ENCODE measurements at places on chromosomes 7 and 10.
A peak's percentile ranks its signal among the peaks of the same experiment; 100 is the strongest.

- no peak overlapping the region for H3K4me3 ChIP-seq
- no peaks in the 10 kb centered on the region for H3K4me1 ChIP-seq
- no peaks in the 10 kb centered on the region for H3K27me3 ChIP-seq
- no peaks in the 10 kb centered on the region for H3K36me3 ChIP-seq
- no peak for DNase-seq
- H3K27ac ChIP-seq = no peak overlapping the region
Observed at GRCh38 chr7:140592964-140593671, 47.5 kb downstream of the DENND2A start.

DNA sequence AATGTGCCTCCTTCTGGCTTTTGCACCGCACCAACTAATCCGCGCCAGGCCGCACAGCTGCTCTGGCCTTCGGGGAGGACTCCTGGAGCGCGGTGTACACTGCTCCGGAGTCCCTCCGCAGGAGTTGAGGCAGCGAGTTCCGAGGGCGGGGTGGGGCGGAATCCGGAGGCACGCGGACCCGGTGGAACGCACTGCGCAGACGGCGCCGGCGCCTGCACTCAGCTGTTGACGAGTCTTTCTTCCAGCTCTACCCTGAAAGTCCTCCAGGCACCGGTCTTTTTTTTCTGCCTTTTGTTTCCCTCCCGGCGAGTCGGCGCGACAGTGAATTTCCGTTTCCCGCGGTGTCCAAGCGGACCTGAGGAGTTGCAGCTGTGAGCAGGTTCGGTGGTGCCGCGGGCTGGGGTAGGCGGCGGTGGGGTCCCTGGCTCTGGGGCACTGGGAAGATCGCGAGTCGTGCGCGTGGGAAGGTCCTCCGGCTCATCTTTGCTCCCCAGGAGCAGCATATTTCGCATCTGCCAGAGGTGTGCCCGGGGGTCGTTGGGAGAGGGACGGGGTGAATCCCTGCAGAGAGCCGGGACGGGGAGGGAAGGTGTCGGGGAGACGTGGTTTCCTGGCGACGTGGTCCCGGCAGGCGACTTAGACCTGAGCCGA lies 44.1 kb downstream of the SFTPD start:
- no peaks in the 10 kb centered on the region for H3K36me3 ChIP-seq
- H3K27ac ChIP-seq = no peak overlapping the region
- peak; percentile 78 for DNase-seq
- no peaks in the 10 kb centered on the region for H3K4me1 ChIP-seq

DNA sequence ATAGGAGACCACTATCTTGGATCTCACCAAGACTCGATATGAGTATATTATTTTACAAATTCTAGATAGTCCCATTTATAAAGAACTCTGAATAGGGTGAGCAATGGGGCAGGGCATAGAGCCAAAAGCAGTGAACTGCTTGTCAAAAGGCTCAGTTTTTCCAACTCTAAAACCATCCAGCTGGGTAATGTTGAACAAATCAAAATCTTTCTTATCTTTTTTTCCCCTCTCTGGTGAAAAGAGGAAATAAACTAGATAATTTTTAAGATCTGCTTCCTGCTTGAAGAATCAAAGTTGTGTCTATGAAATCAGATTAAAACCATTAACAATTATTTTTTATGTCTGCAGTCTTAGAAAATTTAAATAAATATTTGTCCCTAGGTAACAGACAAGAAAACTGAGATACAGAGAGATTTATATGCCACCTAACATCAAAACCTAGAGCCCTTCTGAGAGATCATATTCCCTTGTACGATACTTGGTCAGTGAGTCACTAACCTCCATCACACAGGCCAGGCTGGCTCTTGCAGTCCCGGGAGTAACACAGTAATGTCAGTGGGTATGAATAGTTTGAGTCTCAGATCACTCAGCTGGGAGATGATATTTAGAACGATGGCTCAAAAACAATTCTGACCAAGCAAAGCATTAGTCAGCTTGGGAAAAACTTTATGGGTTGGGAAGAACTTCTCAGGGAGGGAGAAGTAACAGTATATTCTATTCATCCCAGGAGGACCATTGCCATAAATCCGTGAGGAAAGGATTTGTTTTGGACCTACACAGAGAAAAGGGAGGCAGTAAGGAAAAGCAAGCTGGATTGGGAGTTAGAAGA lies 178.8 kb downstream of the REEP3 start:
- H3K27me3 ChIP-seq = no peaks in the 10 kb centered on the region
- H3K4me3 ChIP-seq = no peak overlapping the region
- no peaks in the 10 kb centered on the region for H3K36me3 ChIP-seq

DNA sequence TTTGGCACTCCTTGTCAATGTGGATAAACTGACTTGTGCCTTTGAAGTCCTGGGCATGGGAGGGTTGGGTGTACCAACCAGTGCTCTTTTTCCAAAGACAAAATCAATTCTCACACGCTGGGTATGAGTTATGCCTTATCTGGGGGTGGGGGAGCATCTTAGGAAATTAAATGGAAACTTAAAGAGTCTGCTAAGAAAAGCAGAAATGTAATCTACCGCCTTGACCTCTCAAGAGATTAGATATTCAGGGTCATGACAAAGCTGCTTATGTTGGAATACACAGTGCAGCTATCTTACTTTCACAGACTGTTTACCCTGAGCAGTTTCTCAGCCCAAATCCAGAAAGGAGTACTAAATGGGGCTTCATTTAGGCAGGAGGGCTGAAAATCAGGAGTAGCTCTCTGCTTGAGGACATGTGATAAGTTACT lies 2.6 kb downstream of the MEST start:
- H3K4me3 ChIP-seq = no peak overlapping the region
- no peak overlapping the region for H3K27ac ChIP-seq
- DNase-seq = no peak
- no peaks in the 10 kb centered on the region for H3K4me1 ChIP-seq

GRCh38 chr7:77903597-77903996 lies 105.0 kb downstream of the PHTF2 start:
- no peaks in the 10 kb centered on the region for H3K36me3 ChIP-seq
- no peak overlapping the region for H3K27ac ChIP-seq
- H3K4me1 ChIP-seq = no peaks in the 10 kb centered on the region
- DNase-seq = no peak

DNA sequence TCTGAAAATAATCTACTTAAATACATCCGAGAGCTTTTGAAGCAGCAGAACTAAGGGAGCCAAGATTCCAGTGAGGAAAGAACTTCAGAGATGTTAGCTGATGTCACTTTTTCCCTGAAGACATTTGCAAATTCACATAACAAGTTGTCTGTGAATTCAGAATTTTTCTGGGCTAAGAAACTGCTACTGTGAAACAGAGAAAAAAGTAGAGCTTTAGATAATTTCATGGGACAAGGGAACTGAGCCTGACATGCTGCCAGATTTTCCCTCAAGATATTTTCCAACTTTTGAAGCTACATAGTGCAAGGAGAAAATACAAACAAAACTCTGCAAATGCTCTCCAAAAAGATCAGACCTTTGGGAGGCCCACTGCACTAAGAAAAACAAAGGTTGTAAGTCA lies 484.2 kb downstream of the ANKRD7 start:
- H3K4me1 ChIP-seq = no peaks in the 10 kb centered on the region
- DNase-seq = no peak
- no peak overlapping the region for H3K4me3 ChIP-seq
- no peaks in the 10 kb centered on the region for H3K27me3 ChIP-seq

- H3K36me3 ChIP-seq = no peaks in the 10 kb centered on the region
- no peaks in the 10 kb centered on the region for H3K4me1 ChIP-seq
- DNase-seq = no peak
- H3K27ac ChIP-seq = no peak overlapping the region
- H3K4me3 ChIP-seq = no peak overlapping the region
- H3K27me3 ChIP-seq = no peaks in the 10 kb centered on the region
Observed at GRCh38 chr10:35363587-35363986, 27.3 kb downstream of the CCNY start.

GRCh38 chr10:17488848-17489247 lies 34.5 kb upstream of the ST8SIA6 start:
- no peak overlapping the region for H3K27ac ChIP-seq
- H3K4me1 ChIP-seq = no peaks in the 10 kb centered on the region
- no peaks in the 10 kb centered on the region for H3K36me3 ChIP-seq
- no peak overlapping the region for H3K4me3 ChIP-seq
- no peak for DNase-seq

- no peak for DNase-seq
- H3K27ac ChIP-seq = no peak overlapping the region
- no peaks in the 10 kb centered on the region for H3K27me3 ChIP-seq
- no peak overlapping the region for H3K4me3 ChIP-seq
- H3K36me3 ChIP-seq = no peaks in the 10 kb centered on the region
Observed at GRCh38 chr7:64946772-64947171, 43.7 kb downstream of the ZNF273 start.

GRCh38 chr10:115417585-115418265 lies 324.6 kb downstream of the ATRNL1 start:
- no peaks in the 10 kb centered on the region for H3K4me1 ChIP-seq
- H3K36me3 ChIP-seq = no peaks in the 10 kb centered on the region
- peak; percentile 21 for DNase-seq
- no peaks in the 10 kb centered on the region for H3K27me3 ChIP-seq

- no peak for DNase-seq
- H3K27ac ChIP-seq = no peak overlapping the region
- no peak overlapping the region for H3K4me3 ChIP-seq
- H3K27me3 ChIP-seq = no peaks in the 10 kb centered on the region
Observed at GRCh38 chr10:68053553-68053952, 21.5 kb downstream of the HERC4 start.

DNA sequence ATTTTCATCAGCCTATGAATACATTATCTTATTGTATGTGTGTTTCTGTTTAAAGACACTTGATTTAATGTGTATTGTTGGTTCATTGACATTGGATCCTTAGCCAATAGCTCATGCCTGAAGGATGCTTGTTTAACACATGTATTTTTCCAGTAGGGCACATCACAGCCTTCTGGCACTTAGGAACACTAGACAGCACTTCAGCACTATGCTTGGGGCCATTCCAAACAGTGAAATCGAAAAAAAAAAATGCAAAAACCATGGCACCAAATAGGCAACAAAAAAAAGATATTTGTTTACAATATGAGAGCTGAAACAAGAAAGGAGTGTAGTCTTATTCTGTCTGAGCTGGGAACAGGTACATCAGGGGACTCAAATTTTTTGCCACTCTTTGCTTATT lies 262.8 kb downstream of the SLC25A13 start:
- no peak overlapping the region for H3K27ac ChIP-seq
- H3K36me3 ChIP-seq = no peaks in the 10 kb centered on the region
- no peaks in the 10 kb centered on the region for H3K4me1 ChIP-seq
- DNase-seq = no peak

DNA sequence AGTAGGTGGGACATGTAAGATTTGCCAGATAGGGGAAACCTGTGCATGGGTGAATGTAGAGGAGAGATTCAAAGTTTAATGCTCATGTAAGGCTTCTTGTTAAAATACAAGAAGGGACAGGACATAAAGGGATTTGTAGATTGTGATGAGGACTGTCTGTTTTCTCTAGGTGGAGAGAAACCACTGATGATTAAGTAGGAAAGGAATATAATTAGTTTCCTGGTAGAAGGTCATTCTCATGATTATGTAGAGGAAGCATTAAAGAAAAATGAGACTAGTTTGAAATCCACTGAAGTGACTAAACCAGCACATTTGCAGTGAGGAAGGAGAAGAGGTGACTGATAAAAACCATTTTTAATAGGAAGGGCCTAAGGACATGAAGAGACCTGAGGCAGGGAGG lies 19.6 kb upstream of the MACC1 start:
- H3K27me3 ChIP-seq = peaks cover 2% of the 10 kb centered on the region
- H3K4me1 ChIP-seq = no peaks in the 10 kb centered on the region
- no peaks in the 10 kb centered on the region for H3K36me3 ChIP-seq
- H3K27ac ChIP-seq = no peak overlapping the region

- H3K27me3 ChIP-seq = no peaks in the 10 kb centered on the region
- DNase-seq = peak; percentile 32
- H3K27ac ChIP-seq = no peak overlapping the region
- no peak overlapping the region for H3K4me3 ChIP-seq
- H3K36me3 ChIP-seq = no peaks in the 10 kb centered on the region
Observed at GRCh38 chr10:131655101-131655849, 245.5 kb upstream of the PPP2R2D start.

DNA sequence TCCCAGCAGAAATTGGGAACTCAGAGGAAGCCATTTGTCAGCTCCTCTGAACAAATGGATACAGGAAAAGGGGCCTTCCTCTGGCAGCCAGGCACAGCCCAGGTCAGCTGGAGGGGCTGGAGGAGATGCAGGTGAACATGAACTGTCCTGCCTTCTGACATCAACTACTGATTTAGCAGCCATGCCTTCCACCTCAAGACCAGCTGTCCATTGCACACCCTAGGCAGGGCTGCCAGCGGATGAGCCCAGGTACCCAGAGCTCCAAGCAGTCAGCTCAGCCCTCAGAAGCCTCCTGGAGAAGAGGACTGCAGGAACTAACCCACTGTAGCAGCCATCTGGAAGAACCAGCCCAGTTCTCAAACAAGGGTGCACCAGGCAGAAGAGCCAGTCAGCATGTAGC lies 44.1 kb upstream of the GDF10 start:
- no peak for DNase-seq
- no peak overlapping the region for H3K27ac ChIP-seq

DNA sequence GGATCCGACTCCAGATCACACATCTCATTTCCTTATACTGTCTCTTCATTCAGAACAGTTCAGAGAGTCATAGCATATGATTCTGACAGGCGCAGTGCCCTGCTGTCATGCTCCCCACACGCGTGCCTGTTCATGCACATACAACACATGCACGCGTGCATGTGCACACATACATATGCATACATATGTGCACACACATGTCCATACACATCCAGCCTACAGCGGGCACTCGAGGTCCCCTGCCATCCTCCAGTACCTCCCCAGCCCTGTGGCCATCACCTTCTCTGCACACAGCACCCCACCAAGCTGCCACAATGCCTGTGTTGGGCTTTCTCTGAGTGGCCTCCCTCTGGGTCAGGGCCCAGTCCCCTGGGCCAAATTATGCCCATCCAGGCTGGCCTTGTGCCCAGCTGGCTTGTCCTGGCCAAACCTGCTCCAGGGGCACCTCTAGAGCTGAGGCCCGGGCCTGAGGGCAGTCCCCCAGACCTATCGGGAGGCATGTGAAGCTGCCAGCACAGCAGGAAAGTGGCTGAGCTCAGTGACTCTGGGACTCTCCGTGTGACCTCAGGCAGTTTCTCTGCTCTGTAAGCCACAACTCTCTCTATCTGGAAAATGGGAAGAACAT lies 49.4 kb upstream of the RET start:
- H3K27ac ChIP-seq = no peak overlapping the region
- no peaks in the 10 kb centered on the region for H3K27me3 ChIP-seq
- no peak overlapping the region for H3K4me3 ChIP-seq
- no peak for DNase-seq
- H3K36me3 ChIP-seq = no peaks in the 10 kb centered on the region

DNA sequence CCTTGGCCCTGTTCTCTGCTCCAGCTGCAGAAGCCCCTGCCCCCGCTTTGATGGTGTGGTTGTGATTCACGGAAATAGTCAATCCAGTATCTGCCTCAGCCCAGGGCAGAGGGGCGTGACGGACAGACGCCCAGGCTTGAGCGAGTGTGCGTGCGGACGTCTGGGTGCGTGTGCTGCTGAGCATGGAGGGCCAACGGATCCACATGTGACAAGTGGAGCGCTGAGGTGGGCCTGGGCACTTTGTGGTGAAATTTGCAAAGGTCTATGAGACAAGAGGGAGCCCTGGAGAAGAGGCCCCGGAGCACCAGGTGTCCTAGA lies 94.4 kb downstream of the WDR37 start:
- H3K36me3 ChIP-seq = no peaks in the 10 kb centered on the region
- H3K27ac ChIP-seq = no peak overlapping the region
- H3K27me3 ChIP-seq = no peaks in the 10 kb centered on the region

Measured in aorta (tissue), 5 donors.